ENCODE measurements at places on chromosomes 3 and 15.

- DNase-seq: no peak
These were observed 149.3 kb downstream of the CACNA1D start for GRCh38 chr3:53643757-53644156.

- DNase-seq: no peak
These were observed 102.7 kb downstream of the SLCO3A1 start for GRCh38 chr15:91956026-91956723.

GRCh38 chr3:120622870-120623726 lies 27.0 kb downstream of the NDUFB4 start:
- DNase-seq: no peak

DNA sequence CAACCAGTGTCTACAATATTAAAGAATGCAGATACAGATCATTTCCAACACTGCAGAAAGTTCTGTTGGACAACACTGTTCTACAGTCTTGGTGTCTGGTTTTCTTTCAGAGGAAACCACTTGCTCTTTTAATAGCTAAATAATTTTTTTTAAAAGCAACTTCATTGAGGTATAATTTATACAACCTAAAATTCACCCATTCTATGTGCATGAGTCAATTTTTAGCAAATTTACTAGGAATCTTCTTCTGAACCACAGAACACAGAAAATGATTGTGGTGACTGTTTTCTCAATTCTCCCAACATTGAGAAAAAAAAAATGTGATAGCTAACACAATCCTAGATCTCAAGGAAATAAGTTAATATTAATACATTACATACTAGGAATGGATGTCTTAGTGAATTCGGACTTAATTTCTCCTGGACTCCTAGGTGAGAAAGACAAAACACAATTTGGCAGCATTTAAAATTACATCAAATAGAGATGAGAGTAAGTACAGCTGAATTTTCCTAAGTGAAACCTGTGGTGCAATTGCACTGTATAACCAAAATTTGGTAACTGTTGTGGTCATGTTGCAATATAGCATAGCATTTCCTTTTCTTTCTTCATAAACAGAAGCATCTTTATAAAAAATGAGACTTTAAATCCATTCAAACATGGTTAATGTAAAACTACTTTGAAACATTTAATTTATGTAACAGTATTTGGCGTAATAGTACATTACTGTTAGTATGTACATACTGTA lies 15.3 kb upstream of the PLCL2 start:
- no peak for DNase-seq

GRCh38 chr3:62955126-62955525 lies 79.9 kb upstream of the CADPS start:
- DNase-seq: no peak

- no peak for DNase-seq
These were observed 27.0 kb downstream of the SH3BP5 start for GRCh38 chr3:15305359-15305844.

DNA sequence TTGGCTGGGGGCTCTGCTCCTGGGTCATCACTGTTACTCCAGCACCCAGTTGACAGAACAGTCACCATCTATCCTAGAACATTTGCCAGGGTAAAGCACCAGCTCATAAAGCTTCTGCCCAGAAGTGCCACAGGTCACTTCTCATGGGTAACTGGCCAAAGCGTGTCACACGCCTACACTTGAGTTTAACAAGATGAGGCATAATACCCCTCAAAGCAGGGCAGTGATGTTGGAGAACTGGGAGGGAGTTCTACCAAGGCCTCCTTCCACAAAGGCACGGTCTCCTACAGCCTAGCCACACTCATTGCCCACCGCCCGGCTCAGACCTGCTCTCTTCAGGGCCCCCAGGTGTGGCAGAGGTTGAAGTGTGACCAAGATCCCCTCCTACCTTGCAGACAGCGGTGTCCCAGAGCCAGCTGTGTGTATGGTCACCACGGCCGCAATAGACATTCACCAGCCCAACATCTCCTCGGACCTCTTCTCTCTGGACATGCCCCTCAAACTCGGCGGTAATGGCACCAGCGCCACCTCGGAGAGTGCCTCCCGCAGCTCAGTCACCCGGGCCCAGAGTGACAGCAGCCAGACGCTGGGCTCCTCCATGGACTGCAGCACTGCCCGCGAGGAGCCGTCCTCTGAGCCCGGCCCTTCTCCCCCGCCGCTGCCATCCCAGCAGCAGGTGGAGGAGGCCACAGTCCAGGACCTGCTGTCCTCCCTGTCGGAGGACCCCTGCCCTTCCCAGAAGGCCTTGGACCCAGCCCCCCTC lies 107.7 kb downstream of the ETFA start:
- no peak for DNase-seq

DNA sequence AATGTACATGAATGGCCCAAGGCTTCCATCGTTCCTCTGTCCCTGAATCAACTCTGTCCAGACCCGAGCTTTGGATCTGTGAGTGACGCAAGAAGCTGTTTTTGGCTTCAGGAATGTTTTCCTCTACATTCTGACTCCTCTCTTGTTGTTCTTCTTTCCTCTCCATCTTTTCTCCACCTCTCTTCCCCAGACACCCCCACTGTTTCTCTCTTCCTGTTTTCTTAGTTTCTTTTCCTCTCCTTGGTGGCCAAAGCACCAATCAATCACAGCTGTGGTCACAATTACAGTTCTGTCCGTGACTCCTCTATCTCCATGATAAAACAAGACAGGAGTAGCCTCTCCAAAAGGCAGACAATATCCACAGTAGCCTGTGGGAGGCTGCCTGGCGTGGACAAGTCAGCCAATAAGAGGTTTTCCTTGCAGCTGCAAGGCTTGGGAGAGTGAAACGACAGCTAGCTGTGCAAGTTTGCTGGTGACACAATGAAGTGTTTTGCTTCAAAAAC lies 4.9 kb upstream of the TMEM212 start:
- DNase-seq: peak; percentile 68

DNA sequence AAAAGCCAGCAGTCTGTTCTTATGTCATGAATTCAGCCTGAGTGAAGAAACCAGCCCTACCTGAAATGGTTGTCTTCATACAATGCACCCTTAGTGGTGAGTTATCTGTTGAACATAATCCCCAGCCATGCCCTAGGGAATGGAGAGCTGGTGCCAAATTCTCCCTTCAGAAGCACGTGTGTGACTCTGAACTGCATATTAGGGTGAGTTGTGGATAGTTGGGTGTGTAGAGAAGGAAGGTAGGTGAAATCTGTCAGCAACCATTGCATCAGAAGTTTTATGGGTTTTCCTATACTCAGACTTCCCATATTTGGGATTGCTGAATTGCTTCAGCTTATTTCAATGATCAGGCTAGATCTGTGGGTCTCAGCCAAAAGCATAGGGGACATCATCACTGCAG lies 46.5 kb upstream of the TP63 start:
- no peak for DNase-seq

DNA sequence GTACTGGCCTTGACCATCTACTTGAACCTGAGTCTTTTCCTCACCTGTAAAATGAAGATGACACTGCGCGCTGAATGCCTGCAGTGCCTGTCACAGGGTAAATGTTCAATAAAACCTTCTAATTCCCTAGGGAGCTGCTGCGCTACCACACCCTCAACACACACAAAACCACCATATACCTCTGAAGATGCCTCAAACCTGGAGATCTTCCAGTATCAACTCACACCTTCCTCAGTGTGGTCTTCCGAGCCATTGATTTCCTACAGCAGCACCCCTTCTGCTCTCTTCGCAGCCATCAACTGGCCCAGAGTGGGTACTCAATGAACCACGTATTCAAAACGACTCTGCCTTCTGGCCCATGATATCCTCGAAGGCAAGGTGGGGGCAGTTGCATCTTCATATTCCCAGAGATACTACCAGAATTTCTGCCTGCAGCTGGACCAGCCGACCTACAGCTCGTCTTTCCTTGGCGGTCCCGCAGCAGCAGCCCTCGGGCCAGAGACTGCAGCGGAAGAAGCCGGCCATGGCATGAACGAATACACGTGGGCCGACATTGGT lies 695 bp downstream of the RPL32 start:
- no peak for DNase-seq

GRCh38 chr15:33926260-33926659 lies 42.0 kb upstream of the CHRM5 start:
- no peak for DNase-seq

- DNase-seq: no peak
These were observed 138.1 kb upstream of the PDZRN3 start for GRCh38 chr3:73762855-73763254.

- no peak for DNase-seq
These were observed 126.4 kb downstream of the OXSM start for GRCh38 chr3:25916321-25916720.

DNA sequence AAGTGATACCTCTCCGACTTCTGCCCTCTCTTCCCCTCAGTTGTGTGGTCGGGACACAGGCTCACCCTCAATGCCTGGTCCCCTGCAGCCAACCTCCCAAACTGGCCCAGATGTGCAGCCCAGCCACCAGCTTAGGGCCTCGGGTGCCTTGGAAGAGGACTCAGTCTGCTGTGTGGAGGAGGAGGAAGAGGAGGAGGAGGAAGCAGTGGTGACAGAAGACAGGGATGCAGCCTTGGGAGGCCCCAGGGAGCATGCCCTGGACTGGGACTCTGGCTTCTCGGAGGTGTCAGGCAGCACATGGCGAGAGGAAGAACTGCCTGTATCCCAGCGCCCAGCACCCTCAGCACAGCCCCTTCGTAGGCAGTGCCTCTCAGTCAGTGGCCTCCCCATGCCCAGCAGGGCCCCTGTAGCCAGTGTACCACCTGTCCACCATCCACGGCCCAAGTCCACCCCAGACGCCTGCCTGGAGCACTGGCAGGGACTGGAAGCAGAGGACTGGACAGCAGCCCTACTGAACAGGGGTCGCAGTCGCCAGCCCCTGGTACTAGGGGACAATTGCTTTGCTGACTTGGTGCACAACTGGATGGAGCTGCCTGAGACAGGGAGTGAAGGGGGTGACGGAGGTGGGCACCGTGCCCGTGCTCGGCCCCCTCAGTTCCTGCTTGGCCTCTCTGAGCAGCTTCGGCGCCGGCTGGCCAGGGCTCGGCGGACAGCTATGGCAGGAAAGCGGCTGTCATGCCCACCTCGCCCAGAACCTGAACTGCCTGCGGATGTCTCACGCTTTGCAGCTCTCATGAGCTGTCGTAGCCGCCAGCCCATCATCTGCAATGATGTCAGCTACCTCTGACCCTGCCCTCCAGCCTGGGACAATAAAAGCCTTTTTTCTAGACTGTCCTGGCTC lies 1.3 kb downstream of the INKA1 start:
- DNase-seq: peak; percentile 75

DNA sequence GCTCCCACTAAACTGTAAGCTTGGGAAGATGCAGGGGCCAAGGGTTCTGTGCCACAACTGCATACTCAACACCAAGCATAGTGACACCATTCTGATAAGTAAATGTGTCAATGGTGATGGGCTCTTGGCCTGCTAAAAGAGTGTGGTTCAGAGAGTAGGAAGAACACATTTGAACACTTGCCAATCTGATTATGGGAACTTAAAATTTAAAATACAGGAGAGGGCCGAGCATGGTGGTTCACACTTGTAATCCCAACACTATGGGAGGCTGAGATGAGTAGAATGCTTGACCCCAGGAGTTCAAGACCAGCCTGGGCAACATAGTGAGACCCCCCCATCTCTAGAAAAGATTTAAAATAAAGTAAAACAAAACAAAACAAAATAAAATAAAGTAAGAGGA lies 34.1 kb downstream of the PTPN9 start:
- DNase-seq: no peak

DNA sequence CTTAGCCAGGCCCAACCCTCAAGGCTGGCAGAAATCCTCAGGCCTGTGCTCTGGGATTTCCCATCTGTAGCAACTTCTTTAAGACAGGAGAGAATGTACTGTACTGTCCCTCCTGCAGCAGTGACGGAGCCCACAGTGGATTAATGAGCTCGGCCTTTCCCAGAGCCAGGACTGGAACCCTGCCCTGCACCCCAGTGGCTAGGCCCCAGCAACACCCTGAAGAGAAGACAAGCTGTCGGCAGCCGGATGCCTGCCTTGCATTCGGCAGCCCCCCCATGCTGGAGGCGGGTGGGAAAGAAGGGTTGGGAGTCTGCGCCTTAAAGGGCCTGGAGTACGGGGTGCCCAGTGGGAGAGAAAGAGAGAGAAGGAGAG lies 32.0 kb downstream of the KLHL25 start:
- DNase-seq: no peak

- DNase-seq: peak; percentile 65
These were observed 610 bp downstream of the EPHB3 start for GRCh38 chr3:184561913-184562877.

- no peak for DNase-seq
These were observed 4.4 kb upstream of the BRPF1 start for GRCh38 chr3:9727041-9727595.

GRCh38 chr15:29681166-29681845 lies 141.0 kb downstream of the TJP1 start:
- DNase-seq: no peak

DNA sequence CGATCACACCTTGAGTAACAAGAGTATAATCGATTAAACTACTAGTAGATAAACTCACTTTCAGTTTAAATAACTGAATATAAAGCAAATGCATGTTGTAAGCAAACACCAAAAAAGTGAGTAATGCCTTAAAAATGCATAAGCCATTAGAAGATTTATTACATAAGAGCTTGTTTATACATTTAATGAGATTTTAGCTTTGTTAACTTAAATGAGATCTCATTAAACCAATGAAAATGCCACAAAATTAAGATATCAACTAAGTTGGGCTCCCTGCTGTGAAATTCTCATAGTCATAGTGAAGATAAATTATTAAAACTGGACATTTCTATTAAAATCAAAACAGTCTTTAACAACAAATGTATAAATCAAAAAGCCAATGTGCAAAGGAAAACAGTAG lies 701.2 kb downstream of the NLGN1 start:
- no peak for DNase-seq

DNA sequence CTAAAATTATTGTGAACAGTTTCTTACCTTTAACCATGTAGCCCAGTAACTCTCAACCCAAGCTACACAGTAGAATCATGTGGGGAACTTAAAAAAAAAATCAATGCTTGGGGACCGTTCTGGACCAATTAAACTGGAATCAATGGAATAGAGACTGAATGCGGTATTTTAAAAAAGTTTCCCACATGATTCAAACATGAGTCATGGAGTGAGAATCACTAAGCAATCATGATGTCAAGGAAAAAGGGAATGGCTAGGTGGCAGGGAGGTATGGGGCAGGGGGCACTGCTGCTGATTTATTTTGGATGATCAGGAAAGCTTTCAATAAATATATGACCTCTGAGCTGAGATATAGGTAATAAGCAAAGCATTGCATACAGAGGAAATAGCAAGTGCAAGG lies 250.5 kb upstream of the RORA start:
- DNase-seq: no peak

Measured in Right ventricle myocardium inferior (tissue), 1 donor.